ENCODE measurements at places on chromosomes 7 and 10. TPM values are rescaled to one million over a fixed set of nuclear protein-coding genes. Genes with fewer than 3 reads are reported as not detected.

GRCh38 chr10:91367558-91367957 lies 42.6 kb upstream of the HECTD2 start:
- no peak for DNase-seq

DNA sequence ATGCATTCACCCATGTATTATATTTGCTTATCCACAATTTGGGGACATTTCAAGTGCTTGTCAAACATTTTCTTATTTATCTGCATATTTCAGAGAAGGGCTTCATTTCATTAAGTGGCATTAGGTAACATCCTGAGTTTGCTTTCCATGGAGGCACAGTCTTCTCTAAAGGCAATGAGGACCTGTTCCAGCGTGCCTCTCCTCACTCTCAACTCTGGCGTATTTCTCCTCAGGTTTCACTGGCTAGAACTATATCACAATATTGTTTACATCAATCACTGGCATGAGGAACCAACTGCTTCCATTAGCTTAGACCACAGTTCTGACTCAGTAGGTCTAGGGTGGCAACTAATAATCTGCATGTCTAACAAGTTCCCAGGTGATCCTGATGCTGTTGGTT lies 177.2 kb downstream of the TAX1BP1 start:
- no peak for DNase-seq

DNA sequence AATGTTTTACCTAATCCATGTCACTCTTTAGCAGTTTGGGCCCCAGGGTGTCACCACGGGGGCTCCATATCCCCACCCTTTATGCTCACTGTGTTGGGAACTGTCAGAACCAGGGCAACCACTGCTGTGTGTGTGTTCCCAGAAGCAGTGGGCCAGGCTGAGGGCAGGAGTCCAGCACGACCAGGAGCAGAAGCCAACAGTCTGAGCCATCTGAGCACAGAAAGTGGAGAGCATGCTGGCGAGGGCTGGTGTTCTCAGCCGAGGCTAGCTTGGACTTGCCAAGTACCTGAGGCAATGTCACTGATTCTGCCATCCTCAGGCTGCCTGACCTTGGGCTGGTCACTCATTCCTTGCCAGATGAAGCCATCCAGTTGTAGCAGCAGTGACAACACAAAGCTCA lies 285.0 kb downstream of the BMPER start:
- no peak for DNase-seq

DNA sequence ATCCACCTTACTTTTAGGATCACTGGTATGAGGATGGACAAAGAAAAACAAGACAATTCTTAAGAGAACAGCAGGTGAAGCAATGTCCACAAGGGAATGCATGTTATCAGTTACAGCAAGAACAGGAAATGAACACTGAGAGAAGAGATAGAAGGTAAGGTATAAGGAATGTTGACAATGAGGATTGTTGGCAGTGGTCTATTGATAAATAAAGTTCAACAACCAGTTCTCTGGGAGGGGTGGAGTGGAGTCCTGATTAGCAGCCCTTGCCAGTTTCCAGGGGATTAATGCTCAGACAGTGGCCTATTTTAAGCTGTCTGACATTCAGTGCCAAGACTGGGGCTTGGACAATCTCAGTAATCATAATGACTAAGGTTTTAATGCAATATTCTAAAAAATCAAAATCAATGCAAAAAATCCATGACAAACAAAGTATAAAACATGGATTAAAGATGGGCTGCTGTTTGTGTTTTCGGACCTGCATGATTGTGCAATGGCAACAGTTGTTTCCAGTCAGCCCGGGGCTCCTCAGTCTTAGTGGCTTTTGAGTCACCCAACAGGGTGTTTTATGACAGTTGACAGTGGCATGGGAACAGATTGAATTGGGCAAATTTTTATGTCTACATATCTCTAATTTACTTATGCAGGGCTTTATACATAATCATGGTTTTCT lies 13.8 kb upstream of the AKR1B1 start:
- DNase-seq: no peak

Gene MYOZ1
- polyA plus RNA-seq: not detected

DNA sequence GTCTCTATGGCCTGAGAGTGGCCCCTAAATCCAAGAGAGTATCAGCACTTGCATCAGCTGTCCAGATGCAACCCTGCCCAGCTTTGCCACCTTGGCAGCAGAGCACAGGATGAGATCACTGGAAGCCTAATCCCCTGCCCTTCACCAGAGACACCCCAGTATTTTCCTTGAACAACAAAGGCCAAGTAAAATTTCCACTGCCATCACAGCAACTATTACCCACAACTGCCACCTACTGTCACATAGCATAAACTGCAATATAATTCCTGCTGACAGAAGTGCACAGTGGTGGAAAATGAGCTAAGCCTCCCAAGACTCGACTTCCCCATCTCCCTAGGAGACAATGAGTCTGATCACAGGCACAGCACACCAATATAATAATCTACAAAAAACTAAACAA lies 462.8 kb upstream of the ZWINT start:
- no peak for DNase-seq

- DNase-seq: peak; percentile 21
Measured at GRCh38 chr10:85967594-85967993, 399.0 kb downstream of the GRID1 start.

Gene FAM25G
- 10.6 TPM for polyA plus RNA-seq

Gene FMC1
- 7.1 TPM for polyA plus RNA-seq

Gene TWIST1
- 1.5 TPM for polyA plus RNA-seq

Gene SRRT
- polyA plus RNA-seq: 54.5 TPM

DNA sequence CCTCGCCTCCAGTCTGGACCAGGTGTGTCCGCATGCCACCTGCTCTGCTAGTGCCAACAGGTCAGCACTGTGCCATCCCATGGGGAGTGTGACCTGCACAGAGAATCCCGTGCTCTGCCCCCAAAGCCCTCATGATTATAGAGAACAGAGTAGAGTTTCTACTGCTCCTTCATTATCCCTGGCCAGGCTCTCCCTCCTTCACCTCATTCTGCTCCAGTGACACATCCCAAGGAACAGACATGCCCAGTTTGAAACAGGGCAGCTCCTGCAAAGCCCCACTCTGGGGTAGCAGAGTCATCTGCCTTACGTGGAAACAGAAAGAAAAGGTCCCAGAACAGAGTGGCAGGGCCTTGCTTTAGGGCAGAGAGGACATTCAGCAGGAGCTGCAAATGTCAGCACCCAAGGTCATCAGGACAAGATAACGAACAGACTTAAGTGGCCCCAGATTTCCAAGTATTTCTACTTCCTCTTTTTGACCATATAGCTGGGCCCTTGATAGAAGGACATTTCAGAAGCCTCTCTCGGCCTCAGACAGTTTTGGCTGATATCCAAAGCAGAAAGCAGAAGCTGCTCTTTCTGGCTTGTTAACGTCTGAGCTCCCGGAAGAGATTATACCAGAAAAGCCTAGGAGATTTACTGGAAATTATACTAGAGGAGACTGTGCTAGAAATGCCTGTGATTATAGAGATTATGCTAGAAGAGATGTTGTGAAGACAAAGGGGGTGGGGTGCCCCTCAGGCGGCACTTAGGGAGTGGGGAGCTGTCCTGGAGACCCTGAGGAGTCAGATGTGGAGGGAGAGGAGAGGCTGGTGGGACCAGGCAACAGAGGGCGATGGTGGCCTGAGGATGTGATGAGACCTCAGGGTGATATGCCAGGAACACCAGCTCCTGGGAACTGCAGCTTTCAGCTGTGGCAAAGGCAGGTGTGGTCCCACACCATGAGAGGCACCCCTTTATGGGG lies 12.6 kb downstream of the TMEM176B start:
- DNase-seq: no peak

DNA sequence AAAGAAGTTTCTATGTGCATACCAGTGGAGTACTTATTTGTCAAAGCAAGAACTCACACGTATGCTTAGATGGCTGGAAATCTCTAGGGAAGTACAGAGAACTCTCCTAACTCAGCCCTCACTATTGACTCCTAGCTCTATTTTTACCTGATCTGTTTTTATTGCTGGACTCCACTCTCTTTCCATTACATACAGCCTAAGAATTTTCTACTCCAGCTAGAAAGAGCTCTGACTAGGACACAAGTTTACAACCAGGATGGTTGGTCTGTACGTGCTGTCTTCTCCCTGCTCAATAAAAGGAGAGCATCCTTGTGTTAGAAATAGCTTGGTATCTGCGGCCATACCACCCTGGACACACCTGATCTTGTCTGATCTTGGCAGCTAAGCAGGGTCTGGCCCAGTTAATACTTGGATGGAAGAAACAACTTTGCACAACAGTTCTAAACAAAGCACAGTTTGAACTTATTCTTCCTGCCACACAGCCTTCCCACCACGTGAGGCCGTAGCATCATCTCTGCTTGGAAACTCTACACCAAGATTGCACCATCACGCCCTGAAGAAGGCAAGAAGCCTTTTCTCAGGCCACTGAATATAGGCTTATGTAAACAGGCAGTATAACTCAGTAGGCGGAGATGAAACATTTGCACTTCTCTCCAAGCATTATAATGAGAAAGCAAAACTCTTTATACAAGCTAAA lies 50.7 kb downstream of the KCNMA1 start:
- DNase-seq: no peak

- DNase-seq: no peak
Measured at GRCh38 chr10:74855027-74855426, 28.6 kb downstream of the KAT6B start.

Gene CYP3A4
- polyA plus RNA-seq: not detected

DNA sequence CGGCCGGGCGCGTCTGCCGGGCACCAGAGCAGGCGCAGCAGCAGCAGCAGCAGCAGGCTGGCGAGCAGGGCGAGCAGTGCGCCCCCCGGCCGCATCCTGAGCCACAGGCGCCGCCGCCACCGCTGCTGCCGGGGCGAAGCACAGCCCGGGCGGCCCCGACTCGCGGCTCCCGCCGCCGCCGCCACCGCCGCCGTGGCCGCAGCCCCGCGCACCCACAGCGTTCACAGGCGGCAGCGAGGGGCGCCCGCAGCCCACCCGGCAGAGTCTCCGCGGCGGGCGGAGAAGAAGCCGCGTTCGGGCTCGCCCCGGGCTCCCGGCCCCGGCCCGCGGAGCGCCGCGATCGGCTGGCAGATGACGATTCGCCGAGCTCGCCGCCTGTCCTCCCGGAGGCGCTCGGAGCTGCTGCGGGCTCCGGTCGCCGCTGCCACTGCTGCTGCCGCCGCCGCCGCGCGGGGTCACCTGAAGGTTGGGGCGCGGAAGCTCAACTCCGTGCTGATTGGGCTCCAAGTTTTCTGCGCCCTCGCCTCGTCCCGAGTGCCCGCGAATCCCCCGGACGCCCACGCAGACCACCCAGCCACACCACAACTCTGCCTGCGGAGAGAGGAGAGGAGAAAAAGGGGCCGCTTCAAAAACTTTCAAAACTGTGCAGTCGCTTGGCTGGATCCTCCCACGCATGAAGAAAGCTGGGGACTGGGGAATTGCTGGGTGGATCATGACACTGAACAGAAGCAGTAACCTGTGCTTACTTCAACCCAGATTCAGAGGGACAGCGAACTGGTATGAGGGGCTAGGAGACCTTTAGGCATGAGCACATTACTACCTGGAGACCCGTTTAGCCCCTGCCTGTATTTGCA lies at the start of gene ST8SIA6:
Gene ST8SIA6, minus strand, starts transcription at position 435 of the 854 bp plus-strand sequence. Its CDS starts 340 bp downstream, at position 95.
- DNase-seq: no peak

DNA sequence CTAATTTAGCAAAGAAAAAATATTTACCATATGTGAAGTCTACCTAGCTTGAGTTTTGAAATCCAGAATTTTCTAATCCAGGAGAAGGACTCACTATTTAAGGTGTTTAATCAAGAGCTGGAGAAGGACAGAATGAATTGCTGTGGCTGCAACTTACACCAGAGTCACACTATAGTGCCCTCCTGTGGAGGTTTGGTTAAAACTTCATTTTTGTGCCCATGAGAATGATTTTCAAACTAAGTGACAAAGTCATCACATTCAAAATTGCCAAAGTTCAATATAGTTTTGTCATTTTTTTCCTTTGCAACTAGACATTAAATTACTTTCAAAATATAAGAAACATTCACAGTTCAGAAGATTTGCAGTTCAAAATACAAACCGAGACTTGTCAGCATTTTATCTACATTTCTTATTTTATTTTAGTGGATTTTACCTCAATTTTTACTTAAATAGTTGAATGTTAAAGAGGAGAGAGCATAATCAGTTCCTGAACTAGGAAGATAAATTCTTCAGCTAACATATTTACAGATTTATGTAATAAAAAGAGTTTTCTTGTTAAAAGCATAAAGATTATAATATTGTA lies 70.7 kb downstream of the CABCOCO1 start:
- DNase-seq: no peak

- DNase-seq: no peak
Measured at GRCh38 chr10:86085136-86085535, 281.5 kb downstream of the GRID1 start.

GRCh38 chr7:153022475-153023193 lies 263.1 kb downstream of the ACTR3B start:
- no peak for DNase-seq

Gene ADAM22
- polyA plus RNA-seq: 0.11 TPM

- no peak for DNase-seq
Measured at GRCh38 chr7:146641491-146641890, 524.9 kb downstream of the CNTNAP2 start.

DNA sequence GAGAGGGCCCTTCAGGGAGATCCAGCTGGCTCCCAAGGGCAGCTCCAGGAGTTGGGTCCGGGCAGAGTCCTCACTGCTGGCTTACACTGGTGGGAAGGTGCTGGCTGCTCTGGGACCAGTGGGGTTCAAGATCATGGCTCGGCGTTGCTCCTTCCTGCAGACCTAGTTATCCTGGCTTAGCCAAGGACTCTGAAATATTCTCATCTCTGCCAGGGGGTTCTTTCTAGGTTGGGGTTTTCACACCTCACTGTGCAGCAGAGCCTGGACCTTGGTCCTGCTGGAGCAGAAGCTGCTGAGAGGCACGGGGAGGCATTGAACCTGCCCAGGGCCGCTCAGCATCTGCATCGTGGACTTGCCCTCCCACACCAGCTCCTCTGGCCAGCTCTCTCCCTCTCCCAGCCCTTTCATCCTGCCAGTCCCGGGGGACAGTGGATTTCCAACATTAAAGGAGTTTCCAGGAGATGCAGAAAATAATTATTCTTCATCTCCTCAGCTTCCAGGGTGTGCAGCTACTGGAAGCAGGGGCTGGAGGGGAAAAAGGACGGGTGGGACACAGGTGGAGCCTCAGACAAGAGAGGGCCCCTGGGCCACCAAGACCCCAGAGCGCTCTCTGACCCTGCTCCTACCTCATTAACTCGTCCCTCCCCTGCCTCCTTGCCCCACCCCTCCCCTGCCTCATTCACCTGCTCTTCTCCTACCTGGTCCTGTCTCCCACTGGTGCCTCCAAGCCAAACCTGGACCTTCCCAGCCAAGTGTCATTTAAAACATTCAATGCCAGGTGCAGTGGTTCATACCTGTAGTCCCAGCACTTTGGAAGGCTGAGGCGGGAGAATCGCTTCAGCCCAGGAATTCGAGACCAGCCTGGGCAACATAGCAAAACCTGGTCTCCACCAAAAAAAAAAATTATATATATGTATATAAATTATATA lies 42.5 kb downstream of the JAKMIP3 start:
- no peak for DNase-seq

All from keratinocyte (primary cell).